Stimulated activated CD4-positive, alpha-beta T cell treated with anti-CD3 and anti-CD28 coated beads, Interleukin-12 subunit alpha, Interleukin-12 subunit beta, amount 100 ng/mL, for 48 hours (primary cell): ENCODE measurements at places on chromosomes 6 and 20.

GRCh38 chr6:99241905-99242534 lies 107.5 kb downstream of the FAXC start:
- no peak for DNase-seq

DNA sequence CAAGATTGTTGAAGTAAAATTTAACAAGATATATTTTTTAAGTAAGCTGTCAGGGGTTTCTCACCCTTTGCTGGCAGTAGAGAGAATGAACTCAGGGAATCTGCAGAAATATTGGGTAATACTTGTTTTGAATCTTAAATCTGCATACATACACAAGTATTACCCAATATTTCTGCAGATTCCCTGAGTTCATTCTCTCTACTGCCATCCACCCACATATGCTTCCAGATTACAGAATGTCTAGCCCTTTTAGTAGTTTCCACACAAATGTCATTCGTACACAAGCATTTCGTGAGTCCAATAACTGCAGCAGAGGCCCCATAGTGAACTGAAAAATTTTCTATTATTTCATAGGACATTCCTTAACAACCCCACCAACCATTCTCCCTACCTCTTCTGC lies 69.6 kb upstream of the TNFRSF21 start:
- no peak for DNase-seq

- no peak for DNase-seq
Observed at GRCh38 chr20:34895465-34895864, 19.1 kb downstream of the ACSS2 start.

GRCh38 chr6:137282254-137282653 lies 63.1 kb upstream of the IFNGR1 start:
- DNase-seq = no peak

- DNase-seq = no peak
Observed at GRCh38 chr20:40963505-40963845, 65.1 kb upstream of the TOP1 start.

GRCh38 chr6:56786256-56786655 lies 143.6 kb upstream of the DST start:
- no peak for DNase-seq

DNA sequence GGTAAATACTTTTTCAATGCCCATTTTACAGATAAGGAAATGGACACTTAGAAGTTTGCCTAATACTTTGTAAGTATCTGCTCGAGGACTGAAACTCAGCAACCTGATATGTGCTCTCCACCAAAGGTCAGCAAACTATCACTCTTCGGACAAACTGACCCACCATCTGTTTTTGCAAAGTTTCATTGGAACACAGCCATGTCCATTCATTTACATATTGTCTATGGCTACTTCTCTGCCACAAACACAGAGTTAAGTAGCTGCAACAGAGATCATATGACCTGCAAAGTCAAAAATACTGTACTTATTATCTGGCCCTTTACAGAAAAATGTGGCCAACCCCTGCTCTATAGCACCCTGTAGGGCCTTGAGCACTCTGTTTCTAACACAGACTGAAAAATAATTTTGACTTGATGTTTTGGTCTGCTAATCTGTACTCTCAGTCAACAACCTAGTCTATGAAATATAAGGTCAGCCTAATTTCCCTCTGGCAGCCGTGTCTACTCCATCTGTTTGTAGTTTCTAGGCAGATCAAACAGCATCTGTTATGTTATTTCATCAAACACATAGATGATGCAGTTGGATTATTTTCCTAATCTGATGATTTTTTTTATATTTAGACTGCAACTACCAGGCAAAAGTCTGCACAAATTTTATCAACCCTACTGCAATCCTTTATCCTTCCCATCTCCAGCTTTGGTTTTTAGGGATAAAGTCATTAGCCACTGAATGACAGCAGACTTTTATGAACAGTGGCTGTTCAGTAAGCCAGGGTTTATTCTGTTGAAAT lies 41.4 kb upstream of the BEND6 start:
- DNase-seq = no peak

DNA sequence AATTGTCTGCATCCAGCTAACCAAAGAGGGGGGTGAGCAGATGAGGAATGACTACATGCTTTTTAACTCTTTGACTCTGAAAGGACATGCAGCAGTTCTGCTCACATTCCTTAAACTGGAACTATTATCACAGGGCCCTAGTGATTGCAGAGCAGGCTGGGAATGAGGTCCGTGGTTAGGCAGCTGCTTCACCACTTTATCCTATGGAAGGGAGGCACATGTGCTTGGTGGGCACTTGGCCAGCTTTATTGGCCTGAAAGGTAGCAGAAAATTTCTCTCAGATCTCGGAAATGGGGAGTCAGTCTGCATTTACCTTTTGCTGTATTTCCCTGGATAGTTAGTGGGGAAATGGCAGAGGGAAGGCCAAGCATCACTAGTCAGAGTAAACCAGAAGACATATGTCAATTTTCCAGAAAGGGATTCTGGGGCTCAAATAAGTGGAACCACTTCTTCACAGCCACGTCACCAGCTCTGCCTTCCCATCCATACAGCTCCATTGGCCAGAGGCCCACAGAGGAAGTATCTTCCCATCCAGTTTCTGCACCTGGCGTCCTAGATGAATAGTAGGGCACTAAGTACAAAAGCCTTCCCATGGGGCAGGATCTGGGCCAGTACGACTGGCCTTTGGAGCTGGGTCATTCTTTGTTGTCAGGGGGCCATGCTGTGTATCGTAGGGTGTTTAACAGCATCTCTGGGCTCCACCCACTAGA lies 444.8 kb downstream of the PTPRT start:
- DNase-seq = no peak

- no peak for DNase-seq
Observed at GRCh38 chr6:73558624-73559398, 38.0 kb upstream of the EEF1A1 start.

DNA sequence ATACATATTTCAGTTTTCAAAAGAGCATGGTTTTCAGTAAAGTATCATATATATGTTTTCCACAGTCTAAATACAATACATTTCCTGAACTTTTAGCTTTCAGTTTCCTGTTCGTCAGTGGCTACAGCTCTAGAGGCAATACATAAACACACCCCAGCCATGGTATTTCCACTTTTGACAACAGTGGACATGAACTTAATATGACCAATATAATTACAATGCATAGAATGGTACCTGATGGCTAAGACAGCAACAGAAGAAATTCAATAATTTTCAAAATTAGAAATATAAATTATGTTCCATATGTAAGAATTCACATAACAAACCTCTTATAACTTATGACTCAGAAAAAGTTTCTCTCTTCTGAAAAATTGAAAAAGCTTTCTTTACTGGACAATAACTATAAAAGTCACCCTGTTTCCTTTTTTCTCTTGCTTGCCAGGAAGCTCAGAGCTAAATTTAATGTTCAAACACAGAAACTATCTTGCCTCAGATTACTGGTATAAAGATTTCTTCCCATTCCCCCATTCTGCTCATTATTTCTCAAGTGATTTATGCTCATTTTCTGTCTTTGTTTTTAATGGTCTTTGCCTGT lies 19.2 kb downstream of the FKBP5 start:
- DNase-seq = no peak

DNA sequence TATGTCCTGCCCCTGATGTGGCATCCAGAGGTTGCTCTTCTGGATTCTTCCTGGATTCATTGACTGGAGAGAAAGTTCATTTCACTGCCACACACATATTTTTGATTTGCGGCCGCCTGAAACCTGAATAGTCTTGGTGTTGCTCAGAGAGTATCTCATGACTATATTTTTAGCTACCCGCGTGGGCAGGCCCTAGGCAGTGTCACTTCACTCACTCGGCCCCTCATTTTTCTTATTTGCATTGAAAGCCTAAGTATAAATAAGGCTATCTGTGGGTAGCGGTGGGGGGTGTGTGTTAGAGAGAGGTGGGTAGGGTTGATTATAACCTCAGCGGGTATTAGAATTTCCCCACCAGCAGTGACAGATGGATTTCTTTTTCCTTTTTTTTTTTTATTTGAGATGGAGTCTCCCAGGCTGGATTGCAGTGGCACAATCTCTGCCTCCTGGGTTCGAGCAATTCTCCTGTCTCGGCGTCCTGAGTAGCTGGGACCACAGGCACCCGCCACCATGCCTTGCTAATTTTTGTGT lies 113.5 kb downstream of the JARID2 start:
- no peak for DNase-seq

GRCh38 chr6:169229615-169230321 lies 23.9 kb downstream of the THBS2 start:
- DNase-seq = no peak

DNA sequence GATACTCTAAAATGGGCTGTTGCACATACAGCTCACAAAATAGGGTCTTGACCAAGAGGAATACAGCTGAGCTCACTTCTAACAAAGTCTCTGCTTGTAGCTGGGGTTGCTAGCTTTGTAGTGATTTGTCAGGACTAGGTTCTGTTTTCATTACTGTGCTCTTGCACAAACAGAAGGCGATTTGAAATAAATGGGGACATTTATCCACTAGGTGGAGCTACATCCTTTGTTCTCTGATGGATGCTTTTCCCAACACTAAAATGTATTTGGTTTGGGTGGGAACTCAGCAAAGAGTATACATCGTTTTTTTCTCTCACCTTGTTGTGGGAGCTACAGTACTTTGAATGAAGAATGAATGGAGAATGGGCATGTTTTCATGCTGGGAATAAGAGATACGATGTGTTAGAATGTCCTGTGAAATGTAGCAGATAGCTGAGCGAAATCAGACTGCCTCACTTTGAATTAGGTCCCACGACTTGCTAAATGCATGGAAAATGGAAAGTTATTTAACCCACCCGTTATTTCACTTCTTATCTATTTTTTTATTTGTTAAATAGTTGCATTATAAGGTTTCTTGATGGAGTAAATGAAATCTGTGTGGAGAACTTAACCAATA lies 494.7 kb upstream of the MAP3K7 start:
- DNase-seq = peak; percentile 2

DNA sequence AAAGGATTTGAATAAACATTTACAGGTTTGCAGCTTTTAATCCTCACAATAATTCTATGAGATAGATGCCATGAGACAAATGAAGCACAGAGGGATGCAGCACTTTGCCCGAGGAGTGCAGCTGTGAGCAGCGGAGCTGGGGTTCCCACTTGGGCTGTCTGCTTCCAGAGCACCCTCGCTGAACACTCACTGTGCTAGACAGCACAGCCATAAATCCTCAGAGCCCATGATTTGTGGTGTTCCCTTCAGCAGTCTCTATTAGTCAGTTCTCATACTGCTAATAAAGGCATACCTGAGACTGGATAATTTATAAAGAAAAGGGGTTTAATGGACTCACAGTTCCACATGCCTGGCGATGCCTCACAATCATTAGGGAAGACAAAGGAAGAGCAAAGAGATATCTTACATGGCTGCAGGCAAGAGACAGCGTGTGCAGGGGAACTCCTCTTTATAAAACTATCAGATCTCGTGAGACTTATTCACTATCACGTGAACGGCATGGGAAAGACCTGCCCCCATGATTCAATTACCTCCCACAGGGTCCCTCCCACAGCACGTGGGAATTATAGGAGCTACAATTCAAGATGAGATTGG lies 25.3 kb upstream of the CTAGE9 start:
- DNase-seq = no peak

GRCh38 chr20:56202493-56203077 lies 45.9 kb upstream of the MC3R start:
- DNase-seq = no peak

DNA sequence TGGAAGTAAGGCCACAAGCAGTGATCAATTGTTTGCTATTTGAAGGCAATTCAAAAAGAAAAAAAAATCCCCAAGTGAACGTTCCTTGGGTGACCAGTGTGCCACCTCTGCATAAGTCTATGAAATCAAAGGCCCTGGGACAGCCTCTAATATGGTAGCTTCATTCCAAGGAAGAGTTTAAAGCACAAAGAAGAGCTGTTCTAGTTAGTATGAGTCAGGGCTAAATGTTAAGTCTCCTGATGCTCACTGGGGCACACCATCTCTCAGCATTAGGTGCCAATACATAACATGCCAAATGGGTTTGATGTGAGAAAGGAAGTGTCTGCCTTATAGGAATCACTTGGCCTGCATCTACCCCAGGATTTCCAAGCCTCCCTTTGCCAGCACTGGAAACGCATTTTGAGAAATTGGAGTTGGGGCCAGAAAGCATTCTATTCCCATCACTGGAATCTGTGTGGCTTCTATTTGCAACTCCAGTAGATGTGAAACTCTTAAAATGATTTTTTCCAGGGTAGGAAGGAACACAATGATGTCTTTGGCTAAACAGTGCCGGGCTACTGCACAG lies 13.0 kb downstream of the UNC5CL start:
- no peak for DNase-seq

GRCh38 chr20:38293491-38294065 lies 10.4 kb upstream of the BPI start:
- DNase-seq = no peak

- no peak for DNase-seq
Observed at GRCh38 chr20:17871181-17871580, 97.4 kb downstream of the SNX5 start.

- no peak for DNase-seq
Observed at GRCh38 chr6:37866590-37867507, 47.3 kb downstream of the ZFAND3 start.

GRCh38 chr6:22468256-22468965 lies 101.0 kb upstream of the HDGFL1 start:
- no peak for DNase-seq

GRCh38 chr20:431012-431904 lies 23.2 kb downstream of the RBCK1 start:
- peak; percentile 16 for DNase-seq

DNA sequence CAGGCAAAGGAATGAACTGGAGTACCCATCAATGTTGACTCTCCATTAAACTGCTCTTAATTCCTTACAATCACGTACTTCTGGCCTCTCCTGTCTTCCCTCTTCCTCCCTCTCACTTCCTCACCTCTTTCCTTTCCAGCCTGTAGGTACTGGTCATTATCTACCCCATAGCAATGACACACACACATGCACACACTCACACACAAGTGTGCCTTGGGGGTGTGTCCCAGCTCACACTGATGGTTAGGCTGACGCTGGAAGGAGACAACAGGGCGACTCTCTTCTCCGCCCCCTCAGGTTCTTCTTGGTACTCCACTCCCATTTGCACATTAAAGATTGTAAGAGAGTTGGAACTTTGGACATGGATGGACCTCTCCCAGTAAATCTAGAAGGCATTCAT lies 14.0 kb upstream of the SERPINB9 start:
- no peak for DNase-seq

DNA sequence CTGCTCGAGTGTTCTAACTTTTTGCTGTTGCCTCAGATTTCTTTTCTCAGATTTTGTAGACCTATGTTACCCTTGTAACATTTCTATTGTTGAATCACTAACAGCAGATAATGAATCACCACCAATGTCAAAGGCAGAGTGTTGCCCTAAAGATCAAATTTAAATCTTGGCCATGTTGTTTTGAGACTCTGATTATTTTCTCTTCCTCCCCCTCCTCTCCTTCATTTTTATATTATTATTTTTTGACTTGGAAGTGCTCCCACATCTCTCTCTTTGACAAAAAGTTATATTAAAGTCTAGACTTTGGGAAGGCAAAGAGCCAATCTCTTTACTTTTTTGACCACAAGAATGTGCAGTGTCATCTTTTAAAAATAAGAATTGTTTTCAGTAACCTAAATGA lies 422.7 kb downstream of the NKAIN2 start:
- DNase-seq = no peak
